ENCODE measurements at places on chromosomes 1 and 21.

DNA sequence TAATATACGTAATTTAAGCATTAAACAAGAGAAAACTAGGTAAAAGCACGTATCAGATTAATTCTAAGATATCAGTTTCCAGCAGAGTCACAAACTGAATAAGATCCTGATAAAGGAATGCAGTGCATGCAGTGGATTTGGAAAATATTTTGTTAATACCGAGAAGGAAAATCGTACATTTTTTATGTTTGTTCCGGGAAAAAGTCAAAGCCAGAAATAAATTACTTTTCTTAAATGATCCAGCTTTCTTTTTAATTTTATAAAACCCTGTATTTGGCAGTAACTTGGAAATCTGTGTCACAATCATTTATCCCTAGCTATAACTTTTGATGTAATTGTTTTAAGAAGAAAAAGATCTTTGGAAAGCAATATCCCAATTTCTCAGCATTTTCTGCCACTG is 955 bp downstream of the PALMD start:
- DNase-seq = no peak

DNA sequence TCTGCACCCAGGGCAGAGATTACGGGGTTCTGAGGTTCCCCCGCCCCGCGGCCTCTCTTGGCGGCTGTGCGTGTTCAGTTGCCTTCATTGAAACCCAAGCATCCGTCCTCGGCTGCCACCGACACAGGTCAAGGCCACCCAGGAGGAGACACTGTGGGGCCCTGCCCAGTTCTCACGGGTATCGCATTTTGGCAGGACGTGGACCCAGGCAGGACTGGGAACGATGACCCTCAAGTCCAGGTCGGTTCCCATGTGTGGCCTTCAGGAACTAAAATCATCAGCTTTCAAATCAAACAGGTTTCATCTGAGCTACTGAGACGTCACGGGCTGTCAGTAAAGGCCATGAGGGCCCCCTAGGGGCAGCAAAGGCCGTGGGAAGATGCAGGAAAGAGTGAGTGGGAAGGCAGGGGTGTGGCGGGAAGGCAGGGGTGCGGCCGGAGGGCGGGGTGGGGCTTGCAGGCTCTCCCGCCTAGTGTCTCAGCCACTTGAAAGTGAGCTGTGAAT is 7.0 kb upstream of the C1orf174 start:
- DNase-seq = no peak

DNA sequence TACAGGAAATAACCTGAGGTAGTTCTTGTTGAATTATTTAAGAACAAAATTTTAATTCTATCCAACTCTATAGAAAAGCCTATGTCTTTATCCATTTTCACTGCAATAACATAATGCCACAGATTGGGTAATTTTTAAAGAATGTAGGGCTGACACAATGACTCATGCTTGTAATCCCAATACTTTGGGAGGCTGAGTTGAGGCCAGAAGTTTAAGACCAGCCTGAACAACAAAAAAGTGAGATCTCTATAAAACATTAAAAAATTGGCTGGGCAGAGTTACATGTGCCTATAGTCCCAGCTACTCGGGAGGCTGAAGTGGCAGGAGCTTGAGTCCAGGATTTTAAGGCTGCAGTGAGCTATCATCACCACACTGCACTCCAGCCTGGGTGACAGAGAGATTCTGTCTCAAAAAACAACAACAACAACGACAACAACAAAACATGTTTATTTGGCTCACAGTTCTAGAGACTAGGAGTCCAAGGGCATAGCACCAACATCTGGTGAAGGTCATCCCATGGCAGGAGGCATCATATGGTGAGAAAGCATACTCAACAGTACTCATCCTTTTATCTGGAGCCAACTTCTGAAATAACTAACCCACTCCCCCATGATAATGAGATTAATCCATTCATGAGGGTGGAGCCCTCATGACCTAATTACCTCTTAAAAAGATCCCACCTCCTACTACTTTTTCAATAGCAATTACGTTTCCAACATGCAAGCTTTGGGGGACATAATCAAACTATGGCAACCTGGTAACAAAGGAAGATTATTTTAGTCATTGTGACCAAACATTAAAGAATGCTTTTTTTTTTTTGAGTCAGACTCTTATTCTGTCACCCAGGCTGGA is 59.6 kb downstream of the ABL2 start:
- no peak for DNase-seq

DNA sequence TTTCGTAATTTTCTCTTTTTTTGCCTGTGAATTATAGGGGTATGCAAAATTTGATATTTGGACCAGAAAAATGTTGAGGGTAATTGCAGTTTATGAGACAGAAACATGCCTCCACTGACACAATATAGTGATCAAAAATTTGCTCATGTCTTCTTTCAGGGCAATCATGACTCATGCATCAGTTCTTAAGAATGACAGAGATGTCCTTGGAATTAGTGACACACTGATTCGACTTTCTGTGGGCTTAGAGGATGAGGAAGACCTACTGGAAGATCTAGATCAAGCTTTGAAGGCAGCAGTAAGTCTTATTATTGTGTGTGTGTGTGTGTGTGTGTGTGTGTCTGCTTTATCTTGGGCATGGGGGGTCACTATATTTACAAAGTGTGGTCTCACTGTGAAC is 27.5 kb downstream of the CTH start:
- DNase-seq = no peak

DNA sequence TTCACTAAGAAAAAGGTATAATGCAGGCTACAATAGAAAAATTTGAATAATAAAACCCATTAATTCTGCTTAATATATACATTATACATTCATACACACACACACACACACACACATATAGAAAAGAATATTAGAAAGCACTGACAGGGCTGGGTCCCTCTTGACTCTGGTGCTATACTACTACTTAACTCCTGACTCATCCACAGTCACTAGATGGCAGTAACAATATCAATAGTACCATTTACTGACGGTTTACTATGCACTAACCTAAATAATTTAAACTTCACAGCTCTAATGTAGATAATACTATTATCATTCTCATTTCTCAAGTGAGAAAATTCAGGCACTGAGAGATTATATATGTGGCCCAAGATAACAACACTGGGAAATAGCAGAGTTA is 87.5 kb downstream of the COP1 start:
- DNase-seq = no peak

DNA sequence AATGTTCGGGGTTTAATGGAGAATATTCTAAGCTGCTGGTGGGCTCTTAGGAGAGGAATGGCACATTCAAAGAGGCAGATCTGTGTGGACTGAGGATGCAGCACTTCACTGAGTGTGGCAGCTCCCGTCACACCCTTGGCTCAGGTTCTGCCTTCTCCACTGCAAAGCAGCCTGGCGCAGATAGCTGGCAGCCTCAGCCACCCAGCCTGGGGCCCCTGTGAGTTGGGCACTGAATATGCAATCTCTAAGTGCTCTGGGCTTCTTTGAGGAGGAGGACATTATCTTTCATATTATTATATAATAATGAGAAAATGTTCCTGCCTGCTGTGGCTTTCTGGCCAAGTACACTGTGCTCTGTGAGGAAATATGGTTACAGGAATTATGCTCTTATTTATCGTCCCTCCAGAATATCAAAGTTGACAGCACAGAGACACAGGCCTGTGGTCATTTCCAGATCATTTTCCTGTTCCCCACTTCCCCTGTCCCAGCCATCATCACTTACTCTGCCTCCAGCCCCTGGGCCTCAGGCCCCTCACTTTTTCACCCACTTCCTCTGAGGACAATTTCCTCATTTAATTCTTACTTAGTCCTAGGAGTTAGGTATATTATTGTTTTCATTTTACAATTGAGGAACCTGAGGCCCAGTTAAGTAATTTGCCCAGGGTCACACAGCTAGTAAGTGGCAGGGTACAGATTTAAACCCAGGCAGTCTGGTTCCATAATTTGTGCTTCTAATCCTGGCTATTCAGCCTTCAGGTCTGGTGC is 53.6 kb downstream of the MAB21L3 start:
- no peak for DNase-seq

DNA sequence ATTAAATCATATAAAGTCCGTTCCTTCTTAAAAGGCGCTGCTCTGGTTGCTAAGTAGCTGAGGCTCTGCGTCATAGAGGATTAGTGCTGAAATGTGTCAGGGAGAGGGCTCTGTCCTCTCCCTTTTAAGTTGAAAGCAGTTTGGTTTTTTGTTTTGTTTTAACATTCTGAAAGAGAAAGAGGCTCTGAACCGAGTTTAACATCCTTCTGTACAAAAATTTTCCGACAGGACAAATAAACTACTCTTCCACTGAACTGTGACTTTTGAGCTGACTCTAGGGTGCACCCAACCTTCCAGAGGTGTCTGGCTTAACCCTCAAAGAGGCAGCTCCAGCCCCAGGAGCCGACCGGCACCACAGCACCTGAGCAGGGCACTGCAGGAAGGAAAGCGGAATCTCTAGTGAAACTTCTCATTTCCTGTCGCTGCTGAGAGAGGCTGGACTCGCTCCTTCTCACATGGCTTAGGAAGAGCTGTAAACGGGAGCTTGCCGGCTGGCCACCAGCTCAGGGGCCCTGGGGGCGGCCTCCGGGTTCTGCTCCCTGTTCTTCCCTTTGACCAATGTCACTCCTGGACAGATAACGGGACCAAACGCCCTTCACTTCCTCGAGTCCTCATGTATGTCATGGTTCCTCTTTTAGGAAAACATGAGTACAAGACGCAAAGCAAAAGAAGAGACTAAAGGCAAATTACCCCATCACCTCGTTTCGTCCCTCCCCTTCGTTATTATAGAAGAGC is 1.2 kb downstream of the VAV3 start:
- no peak for DNase-seq

DNA sequence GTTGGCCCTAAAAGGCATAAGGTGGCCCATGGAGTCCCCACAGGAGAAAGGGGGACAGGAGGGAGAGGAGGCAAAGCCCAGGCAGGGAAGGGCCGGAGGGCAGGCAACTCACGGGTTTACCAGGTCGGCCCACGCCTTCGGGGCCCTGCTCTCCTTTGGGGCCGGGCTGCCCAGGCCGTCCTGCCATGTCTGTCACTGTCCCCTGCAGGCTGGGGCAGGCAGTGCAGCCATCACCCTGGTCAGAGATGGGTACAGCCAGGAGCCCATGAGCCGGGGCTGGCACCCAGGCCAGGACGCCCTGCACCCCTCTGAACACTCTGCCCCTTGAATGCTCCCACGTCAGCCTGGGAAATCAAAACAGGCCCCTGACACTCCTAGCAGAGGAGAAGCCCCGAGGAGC is 19.8 kb downstream of the COL16A1 start:
- DNase-seq = no peak

DNA sequence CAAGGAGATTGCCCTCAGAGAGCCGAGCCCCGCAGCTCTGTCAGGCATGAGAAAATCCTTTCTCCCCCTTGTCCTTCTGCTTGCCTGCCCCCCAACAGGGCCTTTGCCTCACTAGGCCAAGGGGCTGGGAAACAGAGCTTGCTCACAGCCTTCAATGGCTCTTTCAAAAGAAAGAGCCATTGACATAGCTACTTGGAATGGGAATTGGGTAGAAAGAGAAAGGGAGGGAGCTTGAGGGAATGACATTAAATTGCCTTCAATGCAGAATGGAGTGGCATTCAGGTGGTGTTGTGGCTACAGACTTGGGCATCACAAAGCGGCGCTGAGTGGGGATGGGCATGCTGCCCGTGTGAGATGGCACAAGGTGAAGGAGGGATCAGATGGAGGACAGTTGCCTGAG is 13.2 kb downstream of the SYT11 start:
- no peak for DNase-seq

DNA sequence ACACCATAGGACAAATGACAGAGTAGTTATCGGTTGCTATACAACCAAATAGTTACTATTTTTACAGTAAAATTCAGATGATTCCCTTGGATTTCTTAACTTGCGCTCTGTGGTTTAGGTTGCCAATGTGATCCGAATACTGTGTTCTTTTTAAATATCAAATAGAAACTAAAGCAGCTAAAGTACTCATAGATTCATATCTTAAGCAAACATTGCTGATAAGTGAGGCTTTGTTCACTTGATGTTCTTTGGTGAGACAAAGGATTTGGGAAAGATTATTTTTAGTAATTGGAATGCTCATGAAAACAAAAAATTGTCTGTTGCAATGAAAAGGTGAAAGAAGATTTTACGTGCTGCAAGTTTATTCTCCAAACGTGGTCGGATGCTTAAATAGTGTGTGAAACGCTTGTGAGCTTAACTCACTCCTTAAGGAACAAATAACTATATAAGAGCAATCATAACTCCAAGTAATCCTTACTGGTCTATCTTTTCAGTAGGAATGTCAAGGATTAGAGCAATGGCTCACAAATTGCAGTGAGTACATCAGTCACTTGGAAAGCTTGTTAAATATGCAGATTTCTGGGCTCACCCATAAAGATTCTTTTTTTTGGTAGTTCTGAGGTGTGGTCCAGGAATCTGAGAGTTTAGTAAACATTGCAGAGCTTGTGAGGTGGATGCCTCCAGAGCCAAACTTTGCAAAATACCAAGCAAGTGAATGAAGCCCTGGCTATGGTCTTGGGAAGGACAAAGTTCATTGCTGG is 31.8 kb upstream of the PDC start:
- no peak for DNase-seq

- no peak for DNase-seq
These were observed 594.1 kb downstream of the PTPRU start for GRCh38 chr1:29830383-29830782.

DNA sequence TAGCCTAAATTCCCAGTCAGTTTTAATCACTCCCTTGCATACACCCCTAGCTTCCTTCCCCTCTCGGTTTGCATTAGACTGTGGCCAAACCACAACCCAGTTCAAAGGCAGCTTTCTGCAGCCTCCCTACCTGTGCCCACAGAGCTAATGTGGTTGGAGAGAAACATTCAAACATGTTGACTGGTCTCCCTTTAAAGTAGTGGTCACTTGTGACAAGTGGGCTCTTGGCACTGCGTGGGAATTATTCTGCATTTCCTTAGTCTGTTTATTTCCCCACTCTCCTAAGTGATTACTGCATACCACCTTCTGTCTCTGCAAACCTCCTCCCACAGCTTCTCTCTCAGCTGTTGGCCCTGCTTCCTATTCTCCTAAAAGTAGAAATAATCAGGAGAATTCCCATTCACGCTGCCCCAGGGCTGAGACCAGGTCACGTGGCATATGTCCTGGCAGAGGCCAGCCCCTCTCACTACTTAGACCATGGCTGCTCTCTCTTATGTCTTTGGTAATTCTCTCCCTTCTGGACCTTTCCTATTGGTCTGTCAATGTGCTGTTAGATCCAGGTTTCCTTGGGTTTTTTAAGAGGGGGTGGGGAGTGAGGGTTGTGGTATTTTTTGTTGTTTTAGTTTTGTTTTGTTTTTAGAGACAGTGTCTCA is 38.4 kb upstream of the CD101 start:
- no peak for DNase-seq

- no peak for DNase-seq
These were observed 38.0 kb downstream of the FOXO6 start for GRCh38 chr1:41399145-41399795.

- DNase-seq = no peak
These were observed 1.3 kb downstream of the CELSR2 start for GRCh38 chr1:109250454-109251276.

GRCh38 chr1:65890201-65890843 is 97.6 kb downstream of the PDE4B start:
- DNase-seq = no peak

DNA sequence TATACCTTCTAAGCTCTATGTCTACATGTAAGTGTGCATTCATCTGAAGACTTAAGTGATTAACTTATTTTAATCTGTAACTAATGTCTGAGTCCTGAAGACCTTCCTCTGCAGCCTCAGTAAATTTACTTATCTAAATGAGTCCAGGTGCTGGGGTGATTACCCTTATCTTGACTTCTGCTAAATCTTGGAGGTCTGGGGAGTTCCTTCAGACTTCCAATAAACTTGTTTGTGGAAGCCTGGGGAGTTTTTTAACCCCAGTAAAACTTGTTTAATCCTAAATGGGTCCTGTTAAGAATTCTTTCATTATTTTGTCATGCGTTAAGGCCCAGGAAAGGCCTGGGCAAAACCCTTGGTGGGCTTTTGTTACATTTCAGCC is 37.0 kb downstream of the RSPH1 start:
- DNase-seq = no peak

Data from T-helper 22 cell (primary cell).